T-helper 9 cell (primary cell): ENCODE measurements at places on chromosomes 4 and X.

DNA sequence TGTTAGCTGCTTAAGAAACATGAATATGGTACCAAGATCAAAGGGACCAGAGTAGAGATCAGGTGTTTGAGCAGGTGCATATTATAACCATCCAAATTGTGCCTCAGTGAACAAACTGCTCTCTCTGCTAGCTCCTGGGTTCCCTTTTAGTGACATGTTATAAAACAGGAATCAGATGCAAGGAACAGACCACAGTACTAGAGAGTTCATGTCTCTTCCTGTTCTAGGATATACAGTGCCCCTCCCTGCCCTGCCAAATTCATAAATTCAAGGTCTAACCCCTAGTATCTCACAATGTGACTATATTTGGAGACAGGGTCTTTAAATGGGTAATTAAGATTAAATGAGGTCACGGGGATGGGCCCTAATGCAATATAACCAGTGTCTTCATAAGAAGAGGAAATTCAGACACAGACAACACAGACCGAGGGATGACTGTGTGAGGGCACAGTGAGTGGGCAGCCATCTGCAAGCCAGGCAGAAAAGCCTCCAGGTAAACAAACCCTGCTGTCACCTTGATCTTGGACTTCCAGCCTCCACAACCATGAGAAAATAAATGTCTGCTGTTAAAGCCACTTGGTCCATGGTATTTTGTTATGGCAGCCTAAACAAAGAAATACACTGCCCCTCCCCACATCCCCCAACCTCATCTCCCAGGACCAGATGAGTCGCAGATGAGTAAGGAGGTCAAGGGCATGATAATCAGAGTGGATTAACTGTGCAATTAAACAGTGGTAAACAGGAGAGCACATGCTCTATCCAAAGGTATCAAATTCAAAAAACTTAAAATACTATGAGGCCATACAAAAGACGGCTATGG lies 82.5 kb downstream of the RBM47 start:
- DNase-seq = no peak

- DNase-seq = no peak
Observed at GRCh38 chr4:168527560-168527959, 30.7 kb downstream of the PALLD start.

DNA sequence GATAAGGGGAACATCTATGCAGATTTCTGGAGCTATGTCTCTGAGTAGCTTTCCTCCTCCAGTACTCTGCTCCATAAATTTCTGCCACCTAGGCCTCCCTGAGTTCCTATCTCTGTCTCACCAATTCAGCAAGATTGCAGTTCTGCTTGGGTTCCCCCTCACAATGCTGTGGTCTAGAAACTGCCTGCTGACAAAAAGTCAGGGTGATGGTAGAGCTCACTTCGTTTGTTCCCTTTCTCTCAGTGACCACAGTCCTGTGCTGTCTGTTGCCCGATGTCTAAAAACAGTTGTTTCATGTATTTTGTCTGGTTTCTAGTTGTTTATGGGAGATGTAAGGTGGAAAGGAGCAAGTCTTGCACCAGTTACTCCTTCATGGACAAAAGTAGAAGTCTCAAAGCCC lies 41.1 kb downstream of the AMMECR1 start:
- no peak for DNase-seq

DNA sequence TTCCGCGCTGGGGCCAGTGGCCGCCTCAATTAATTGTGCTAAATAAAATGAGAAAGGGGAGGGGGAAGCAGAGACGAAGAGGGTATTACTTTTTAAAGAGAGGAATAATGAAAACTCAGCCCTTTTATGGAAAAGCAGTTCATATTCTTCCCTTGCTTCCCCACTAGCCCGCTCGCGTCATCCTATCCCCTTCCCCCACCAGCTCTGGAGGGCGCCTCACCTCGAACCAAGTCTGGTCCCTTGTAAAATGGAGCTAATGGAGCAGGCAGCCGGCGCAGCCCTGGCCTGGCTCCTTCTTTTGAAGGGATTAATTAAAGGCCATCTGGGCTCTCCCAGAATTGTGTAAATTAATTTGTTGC lies 511 bp upstream of the NKX6-1 start:
- no peak for DNase-seq

- DNase-seq = no peak
Observed at GRCh38 chr4:139528377-139529005, 27.5 kb downstream of the SETD7 start.
